ENCODE measurements at places on chromosomes 7 and 10.

DNA sequence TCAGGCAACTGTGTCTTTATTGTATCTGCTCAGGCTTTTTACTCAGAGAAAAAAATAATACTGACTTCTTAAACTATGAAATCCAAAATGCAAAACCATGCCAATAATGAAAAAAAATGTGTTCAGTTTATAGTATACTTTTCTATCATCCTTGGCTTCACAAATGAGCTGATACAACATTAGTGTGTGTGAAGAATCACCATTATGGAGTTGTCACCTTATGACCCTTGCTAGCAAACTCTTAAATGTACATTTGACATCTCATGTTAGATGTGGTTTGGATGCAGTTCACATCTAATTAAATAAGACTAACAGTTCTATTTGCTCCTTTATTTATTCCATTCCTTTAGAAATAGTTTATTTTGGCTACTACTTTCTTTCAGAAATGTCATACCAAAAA is 4.2 kb upstream of the OR2A2 start:
- no peak for DNase-seq

DNA sequence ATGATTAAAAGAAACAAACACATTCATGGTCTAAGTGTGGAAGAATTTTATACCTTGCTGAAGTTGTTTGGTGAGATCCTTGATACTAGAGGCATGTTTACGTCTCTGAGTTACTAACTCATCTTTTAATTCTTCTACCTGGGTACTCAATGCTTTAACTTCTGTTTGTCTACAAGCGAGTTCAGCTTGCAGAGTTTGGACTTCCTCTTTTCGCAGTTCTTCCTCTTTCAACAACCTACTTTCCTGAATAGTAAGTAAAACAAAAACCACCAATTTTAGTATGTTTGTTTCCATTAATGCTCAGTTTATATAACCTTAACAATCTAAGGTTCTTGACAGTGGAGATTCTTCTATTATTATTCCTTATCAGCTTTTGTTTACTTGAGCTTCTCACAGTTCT is 42.9 kb downstream of the CCDC186 start:
- DNase-seq = no peak

DNA sequence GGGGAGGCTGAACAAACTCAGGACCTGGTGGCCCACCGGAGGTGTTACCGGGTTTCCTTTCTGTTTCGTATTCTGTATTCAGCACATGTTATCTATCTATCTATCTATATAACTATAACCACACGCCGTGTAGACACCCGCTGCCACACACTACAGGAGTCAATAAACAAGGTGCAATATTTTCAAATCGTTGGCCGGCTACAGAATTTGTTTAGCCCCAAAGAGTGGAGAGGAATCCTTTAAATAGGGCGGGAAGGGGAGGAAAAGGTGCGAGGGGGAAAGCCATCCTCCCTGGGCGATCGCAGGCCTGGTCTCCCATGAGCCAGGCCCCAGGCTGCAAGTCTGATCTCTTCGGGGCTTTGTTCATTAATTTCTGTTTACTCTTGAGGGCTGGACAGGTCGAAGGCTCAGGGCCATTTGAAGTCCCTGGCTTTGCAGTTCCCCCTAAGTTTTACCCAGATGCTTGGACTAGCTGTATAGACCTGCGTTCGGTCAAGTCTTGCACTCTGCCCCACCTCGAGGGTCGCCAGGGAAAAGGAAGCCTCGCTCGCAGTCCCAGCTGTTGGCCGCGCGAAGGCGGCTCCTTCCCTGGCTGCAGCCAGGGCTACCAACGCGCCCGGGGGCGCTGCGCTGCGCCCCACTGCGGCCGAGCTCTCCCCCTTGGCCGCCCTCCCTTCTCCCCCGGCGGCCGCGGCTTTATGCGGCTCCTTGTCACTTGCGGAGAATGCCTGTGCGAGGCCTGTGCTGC is 3.8 kb downstream of the NKX2-3 start:
- no peak for DNase-seq

DNA sequence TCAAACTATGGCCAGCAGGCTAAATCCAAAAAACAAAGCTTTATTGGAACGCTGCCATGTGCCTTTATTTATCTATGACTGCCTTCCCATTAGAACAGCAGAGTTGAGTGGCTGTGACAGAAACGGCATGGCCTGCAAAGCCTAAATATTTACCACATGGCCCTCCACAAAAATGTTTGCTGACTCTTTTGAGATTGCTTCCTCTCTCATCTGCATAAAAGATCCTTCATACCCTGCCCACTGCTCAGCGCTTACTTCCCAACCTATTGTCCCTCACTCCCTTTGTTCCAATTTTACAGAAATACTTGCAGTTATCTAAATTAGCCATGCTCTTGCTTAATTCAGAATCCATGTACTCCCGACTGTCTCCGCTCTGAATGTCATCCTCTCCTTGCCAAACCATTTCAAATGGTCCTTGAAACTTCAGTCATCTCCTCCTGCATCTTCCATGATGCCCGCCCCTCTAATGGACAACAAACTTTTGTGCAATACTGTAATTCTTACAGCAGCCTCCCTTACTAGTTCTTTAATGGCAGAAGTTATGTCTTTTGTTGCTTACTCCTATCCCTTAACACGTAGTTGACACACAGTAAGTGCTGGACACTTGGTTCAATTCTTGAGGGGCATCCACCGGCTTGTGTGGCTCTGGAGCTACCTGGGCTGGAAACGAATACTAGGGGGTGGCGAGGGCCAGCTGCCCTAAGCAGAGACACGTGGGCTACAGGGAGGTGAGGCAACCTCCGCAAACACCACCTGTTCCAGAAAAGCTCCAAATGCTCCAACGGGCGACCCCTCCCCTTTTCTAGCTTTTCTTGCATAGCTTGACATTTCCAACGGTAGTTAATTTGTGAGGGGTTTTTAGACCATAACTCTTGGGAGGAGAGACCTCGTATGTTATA is 832 bp downstream of the XRCC2 start:
- no peak for DNase-seq

- DNase-seq = no peak
These were observed 38.6 kb upstream of the MET start for GRCh38 chr7:116633131-116633988.
